ENCODE measurements at places on chromosomes 13 and 19. TPM values are rescaled to one million over a fixed set of nuclear protein-coding genes. Genes with fewer than 3 reads are reported as not detected.

CCDC122 gene
- total RNA-seq: 4.2 TPM

AP1M2 gene
- total RNA-seq: 3.0 TPM

KIR3DL2 gene
- total RNA-seq: not detected

MAG gene
- 0.91 TPM for total RNA-seq

C13orf42 gene
- not detected for total RNA-seq

CRX gene
- total RNA-seq: not detected

SLC10A2 gene
- not detected for total RNA-seq

ZNF728 gene
- total RNA-seq: not detected

GRK1 gene
- 0.45 TPM for total RNA-seq

CYP4F12 gene
- total RNA-seq: 0.45 TPM

DHDH gene
- total RNA-seq: not detected

FPR3 gene
- total RNA-seq: 0.09 TPM

ZNF135 gene
- 19.3 TPM for total RNA-seq

TTC9B gene
- 15.0 TPM for total RNA-seq

CEACAM6 gene
- total RNA-seq: 0.27 TPM

ZNF154 gene
- total RNA-seq: 44.0 TPM

PABPC3 gene
- 0.27 TPM for total RNA-seq

HS6ST3 gene
- total RNA-seq: 35.0 TPM

CGB2 gene
- total RNA-seq: not detected

PSG2 gene
- not detected for total RNA-seq

KIR3DL1 gene
- not detected for total RNA-seq

RFPL4A gene
- total RNA-seq: not detected

COMP gene
- not detected for total RNA-seq

TJP3 gene
- total RNA-seq: not detected

CATSPERD gene
- total RNA-seq: 0.27 TPM
